ENCODE measurements at places on chromosomes 7 and 10.

GRCh38 chr10:105413997-105414396 is 772.9 kb downstream of the SORCS3 start:
- no peak for DNase-seq

- DNase-seq = no peak
Observed at GRCh38 chr10:51302316-51302715, 228.0 kb downstream of the PRKG1 start.

GRCh38 chr7:71594736-71595135 is 462.8 kb downstream of the GALNT17 start:
- DNase-seq = no peak

DNA sequence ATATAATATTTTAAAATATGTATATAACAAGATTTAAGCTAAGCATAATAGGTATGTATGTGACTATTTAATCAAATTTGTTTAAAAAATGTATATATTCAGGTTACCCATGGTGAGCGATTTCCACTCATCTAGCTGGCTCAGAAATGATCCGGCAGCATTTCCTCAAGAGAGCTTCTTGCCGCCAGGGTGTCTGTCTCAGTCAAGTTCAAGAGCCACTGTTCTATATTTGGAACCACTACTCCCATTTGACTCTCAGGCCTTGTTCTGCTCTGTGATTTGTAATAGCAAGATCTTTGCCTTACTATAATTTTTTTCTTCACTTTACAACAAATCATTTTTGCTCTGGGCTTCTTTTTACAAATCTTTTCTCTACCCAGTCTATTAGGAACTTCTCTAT is 48.7 kb upstream of the CNTNAP2 start:
- no peak for DNase-seq

DNA sequence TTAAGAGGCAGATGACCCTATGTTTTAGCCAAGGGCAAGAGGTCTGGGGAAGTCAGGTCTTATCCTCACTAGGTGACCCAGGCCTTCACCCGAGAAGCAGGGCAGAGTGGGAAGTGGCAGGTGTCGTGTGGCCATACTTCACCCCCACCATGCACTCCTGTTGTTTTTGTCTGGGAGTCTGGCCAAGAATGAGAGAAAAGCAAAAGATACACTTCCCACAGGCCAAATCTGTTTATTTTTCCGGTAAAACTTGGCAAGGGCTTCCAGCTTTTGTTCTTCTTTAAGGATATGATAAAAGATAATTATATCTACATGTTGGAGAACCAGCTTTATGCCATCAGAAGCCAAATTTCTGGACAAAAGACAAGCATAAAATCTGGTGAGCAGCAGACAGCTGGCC is 137.4 kb upstream of the CDC14C start:
- no peak for DNase-seq

DNA sequence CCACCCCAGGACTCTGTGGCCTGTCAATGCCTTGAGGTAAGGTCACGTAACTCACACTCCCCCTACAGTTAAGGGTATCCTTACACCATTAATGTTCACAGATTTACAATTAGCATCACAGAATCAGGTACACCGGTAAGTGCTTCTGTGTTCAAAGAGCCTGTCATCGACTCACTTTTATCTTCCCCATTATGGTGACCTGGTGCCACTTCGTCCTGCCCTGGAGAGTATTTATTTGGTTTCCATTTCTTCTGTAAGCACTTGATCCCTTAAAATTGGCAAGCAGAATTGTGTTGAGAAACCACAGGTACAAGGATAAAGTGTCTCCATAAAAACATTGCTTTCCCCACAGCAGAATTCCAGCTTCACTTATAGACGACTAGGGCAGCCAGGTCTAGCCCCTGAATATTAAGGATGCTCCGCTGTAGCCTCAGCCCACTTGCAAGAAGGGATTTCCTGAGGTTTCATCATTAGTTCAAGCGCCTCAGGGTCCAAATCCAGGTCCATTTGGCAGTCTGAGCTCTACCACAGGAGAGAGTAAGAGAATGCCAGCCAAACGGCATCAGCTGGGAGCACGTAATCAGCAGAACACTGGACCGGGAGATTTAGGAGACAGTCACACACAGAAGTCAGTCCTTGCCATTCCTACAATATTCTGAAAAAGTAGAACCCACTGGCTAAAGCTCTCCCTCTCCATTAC is 10.1 kb downstream of the ATXN7L1 start:
- no peak for DNase-seq

GRCh38 chr7:147513451-147513850 is 1077.1 kb upstream of the C7orf33 start:
- no peak for DNase-seq

GRCh38 chr10:62772186-62772974 is 32.1 kb upstream of the ADO start:
- DNase-seq = no peak

GRCh38 chr10:35711615-35712411 is 69.7 kb upstream of the FZD8 start:
- no peak for DNase-seq

DNA sequence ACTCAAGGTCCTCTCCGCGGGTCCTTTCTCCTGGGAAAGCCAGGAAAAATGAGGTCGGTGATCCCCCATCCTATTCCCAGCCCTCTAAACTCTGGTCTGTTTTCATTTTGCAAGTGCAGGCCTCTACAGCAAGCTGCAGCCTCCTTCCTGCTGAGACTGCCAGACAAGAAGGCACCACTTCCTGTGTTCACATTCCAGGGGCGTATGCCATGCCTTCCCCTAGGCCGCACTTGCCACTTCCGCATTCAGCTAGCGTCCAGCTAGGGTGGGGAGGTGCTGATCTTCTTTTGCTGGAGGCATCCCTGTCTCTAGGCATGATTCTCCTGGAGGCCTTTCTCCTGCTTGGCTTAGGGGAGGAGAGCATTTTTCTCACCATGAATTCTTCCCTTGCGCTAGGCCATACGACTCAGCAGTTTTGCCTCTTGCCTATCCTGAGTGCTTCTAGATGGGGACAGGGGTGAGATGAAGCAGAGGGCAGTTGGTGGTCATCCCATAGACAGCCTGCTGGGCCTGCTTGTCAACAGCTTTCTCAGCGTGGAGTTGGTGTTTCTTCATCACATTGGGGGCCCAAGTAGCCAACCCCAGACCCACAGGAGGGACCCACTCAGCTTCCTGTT is 328.9 kb downstream of the RPS24 start:
- no peak for DNase-seq

- DNase-seq = no peak
Observed at GRCh38 chr7:139725077-139725476, 52.7 kb downstream of the HIPK2 start.

GRCh38 chr7:51847461-51848134 is 531.0 kb upstream of the COBL start:
- DNase-seq = no peak

DNA sequence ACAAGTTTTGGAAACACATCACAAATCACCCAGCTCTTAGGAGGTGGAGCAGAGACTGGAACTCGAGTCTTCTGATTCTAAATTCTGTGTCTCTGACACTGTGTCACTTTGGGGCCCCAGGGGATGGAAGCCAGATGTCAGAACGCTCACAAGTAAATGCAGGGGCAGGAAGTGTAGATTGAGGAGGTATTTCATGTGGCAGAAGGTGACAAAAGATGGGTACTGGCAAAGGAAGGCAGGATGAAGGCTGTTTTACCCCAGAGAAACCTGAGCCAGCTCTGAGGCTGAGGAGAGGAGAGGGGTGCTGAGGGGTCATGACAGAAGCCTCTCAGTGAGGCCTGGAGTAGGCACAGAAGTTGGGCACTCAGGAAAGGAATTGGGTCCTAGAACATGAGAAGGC is 6.0 kb upstream of the PURB start:
- no peak for DNase-seq

DNA sequence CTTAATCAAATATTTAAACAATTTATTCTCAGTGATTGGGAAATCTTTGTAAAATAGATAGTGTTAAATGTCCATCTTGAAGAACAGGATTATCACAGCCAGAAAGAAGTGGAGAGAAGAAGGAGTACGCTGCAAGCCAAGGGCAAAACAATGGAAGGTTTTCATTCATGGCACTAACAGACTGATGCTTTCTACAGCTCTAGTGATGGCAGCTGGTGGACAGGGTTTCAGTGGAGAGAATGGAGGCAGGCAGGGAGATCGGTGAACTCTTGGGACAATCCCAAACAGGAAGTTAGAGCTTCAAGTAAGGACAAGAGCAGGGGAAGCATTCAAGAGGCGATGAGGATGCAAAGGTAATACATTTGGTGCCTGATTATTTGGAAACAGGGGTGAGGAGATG is 207.0 kb downstream of the JAZF1 start:
- DNase-seq = no peak

- DNase-seq = no peak
Observed at GRCh38 chr7:1804310-1804709, 134.2 kb downstream of the ELFN1 start.

GRCh38 chr10:61065051-61065450 is 121.1 kb upstream of the RHOBTB1 start:
- no peak for DNase-seq

- DNase-seq = no peak
Observed at GRCh38 chr7:32393861-32394260, 96.3 kb downstream of the LSM5 start.

GRCh38 chr10:15879058-15879457 is 18.8 kb upstream of the MINDY3 start:
- no peak for DNase-seq

DNA sequence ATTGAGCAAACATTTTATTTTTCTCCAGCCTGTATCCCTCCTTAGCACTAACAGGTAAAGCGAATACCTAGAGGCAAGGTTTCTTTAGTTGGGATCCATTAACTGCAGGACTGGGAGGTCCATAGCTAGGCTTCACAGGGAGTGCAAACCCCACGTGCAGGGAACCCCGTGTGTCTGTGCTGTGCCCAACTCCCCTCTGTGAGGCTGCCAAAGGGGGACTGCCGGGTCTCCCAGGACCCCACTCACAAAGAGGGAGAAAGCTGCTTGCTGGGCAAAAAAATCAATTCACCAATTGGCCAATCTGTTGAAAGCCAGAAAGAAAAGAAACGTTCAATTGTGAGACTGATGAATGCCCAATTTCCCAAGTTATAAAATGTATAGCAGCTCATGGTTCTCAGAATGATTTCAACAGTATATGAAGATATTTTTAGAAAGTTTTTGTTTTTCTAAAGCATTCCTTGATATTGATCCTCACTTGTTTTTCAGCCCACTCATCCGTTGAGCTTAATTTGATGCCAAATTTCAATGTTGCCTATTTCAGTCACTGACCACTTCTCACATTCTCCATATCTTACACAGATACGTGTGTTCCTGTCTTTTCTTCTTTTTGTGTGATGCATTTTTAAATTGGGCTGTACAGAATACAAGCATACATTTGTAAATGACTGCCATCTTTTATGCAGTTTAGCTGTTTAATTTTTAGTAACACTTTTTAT is 202.7 kb upstream of the PRSS58 start:
- no peak for DNase-seq

- DNase-seq = no peak
Observed at GRCh38 chr10:1577373-1577770, 160.0 kb downstream of the ADARB2 start.

DNA sequence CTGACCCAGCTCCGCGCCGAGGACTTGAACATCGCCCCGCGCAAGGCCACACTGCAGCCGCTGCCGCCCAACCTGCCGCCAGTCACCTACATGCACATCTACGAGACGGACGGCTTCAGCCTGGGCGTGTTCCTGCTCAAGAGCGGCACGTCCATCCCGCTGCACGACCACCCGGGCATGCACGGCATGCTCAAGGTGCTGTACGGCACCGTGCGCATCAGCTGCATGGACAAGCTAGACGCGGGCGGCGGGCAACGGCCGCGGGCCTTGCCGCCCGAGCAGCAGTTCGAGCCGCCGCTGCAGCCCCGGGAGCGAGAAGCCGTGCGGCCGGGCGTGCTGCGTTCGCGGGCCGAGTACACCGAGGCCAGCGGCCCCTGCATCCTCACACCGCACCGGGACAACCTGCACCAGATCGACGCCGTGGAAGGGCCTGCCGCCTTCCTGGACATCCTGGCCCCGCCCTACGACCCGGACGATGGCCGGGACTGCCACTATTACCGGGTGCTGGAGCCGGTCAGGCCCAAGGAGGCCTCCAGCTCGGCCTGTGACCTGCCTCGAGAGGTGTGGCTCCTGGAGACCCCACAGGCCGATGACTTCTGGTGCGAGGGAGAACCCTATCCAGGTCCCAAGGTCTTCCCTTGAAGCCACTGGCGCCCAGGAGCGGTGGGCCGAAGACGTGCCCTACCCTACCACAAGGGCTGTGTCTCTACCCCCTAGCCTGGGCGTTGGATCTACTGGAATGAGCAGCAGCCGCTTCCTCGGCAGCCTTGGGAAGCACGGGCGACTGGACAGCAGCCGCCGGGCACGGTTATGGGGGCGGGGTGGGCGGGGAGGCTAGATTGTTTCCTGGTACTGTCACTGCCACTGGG is 945 bp downstream of the ADO start:
- no peak for DNase-seq

- no peak for DNase-seq
Observed at GRCh38 chr7:32115831-32116230, 45.6 kb upstream of the PDE1C start.

DNA sequence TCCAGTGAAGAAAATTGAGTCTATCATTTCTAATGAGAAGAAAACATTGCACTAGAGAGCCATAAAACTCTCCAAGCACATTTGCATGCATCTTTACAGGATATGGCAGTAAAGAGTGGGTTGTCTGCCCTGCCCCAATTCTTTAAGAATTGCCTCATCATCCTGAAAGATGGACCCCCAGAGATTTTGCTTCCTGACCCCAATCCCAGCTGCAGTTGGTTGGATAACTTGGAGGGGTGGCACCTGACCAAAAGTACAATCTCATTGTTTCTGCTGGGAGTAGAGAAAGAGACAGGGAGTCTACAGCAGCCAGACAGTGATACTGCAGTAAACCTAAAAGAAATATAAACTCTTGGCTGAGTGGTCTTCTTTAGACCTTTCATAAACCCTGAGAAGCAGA is 49.1 kb upstream of the ADCY1 start:
- no peak for DNase-seq

- no peak for DNase-seq
Observed at GRCh38 chr7:116145245-116145852, 65.0 kb upstream of the TES start.

- DNase-seq = no peak
Observed at GRCh38 chr10:111103196-111103840, 26.5 kb downstream of the ADRA2A start.

All from stimulated activated CD8-positive, alpha-beta memory T cell treated with anti-CD3 and anti-CD28 coated beads, Interleukin-4, amount 100 ng/mL, for 1 hour (primary cell).